ENCODE measurements at places on chromosomes 7 and 10. TPM values are rescaled to one million over a fixed set of nuclear protein-coding genes. Genes with fewer than 3 reads are reported as not detected.

DRGX gene
- not detected for total RNA-seq

STEAP1 gene
- total RNA-seq: 1.4 TPM

RASA4B gene
- 7.8 TPM for total RNA-seq

RBP4 gene
- 7.4 TPM for total RNA-seq

ZNF239 gene
- 3.5 TPM for total RNA-seq

RAPGEF5 gene
- total RNA-seq: 34.1 TPM

COL13A1 gene
- 0.94 TPM for total RNA-seq

GPC2 gene
- 2.5 TPM for total RNA-seq

ABCC2 gene
- total RNA-seq: 0.67 TPM

CPA4 gene
- 4.5 TPM for total RNA-seq

KAZALD1 gene
- total RNA-seq: 1.3 TPM

SPDYE11 gene
- total RNA-seq: not detected

PTN gene
- 1.2 TPM for total RNA-seq

GRCh38 chr7:137480401-137480800 lies 136.9 kb upstream of the PTN start:
- H3K4me1 ChIP-seq: no peaks in the 10 kb centered on the region
- H3K27me3 ChIP-seq: no peaks in the 10 kb centered on the region
- H3K27ac ChIP-seq: no peak overlapping the region
- H3K36me3 ChIP-seq: no peaks in the 10 kb centered on the region

DNA sequence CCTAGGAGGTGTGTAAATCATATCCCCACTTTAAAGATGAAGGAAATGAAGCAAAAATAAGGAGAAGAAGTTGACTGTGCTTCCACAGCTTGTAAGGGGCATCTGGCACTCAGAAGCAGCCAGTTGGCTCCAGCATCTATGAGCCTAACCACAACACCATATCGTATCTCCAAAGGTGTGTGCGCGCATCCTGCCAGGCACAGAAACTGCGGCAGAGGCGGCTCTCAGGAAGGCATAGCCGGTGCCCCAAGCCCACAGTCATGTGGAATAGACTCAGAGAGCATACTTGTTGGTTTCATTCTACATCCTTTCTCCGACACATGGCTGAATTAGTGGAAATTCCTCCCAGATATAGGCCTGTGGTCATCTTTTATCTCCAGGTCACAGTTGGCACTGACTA lies 423.9 kb downstream of the CALN1 start:
- H3K27me3 ChIP-seq: no peaks in the 10 kb centered on the region
- H3K4me3 ChIP-seq: no peak overlapping the region
- no peak for DNase-seq
- H3K36me3 ChIP-seq: no peaks in the 10 kb centered on the region
- H3K4me1 ChIP-seq: no peaks in the 10 kb centered on the region
- no peak overlapping the region for H3K27ac ChIP-seq

GRCh38 chr7:13835442-13835841 lies 154.0 kb downstream of the ETV1 start:
- H3K4me1 ChIP-seq: no peaks in the 10 kb centered on the region
- H3K27ac ChIP-seq: no peak overlapping the region
- H3K4me3 ChIP-seq: no peak overlapping the region
- no peak for DNase-seq
- no peaks in the 10 kb centered on the region for H3K27me3 ChIP-seq
- H3K36me3 ChIP-seq: no peaks in the 10 kb centered on the region

- H3K4me1 ChIP-seq: no peaks in the 10 kb centered on the region
- no peaks in the 10 kb centered on the region for H3K36me3 ChIP-seq
- DNase-seq: no peak
Measured at GRCh38 chr10:123250640-123251039, 96.4 kb downstream of the BUB3 start.

DNA sequence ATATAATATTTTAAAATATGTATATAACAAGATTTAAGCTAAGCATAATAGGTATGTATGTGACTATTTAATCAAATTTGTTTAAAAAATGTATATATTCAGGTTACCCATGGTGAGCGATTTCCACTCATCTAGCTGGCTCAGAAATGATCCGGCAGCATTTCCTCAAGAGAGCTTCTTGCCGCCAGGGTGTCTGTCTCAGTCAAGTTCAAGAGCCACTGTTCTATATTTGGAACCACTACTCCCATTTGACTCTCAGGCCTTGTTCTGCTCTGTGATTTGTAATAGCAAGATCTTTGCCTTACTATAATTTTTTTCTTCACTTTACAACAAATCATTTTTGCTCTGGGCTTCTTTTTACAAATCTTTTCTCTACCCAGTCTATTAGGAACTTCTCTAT lies 48.7 kb upstream of the CNTNAP2 start:
- no peaks in the 10 kb centered on the region for H3K27me3 ChIP-seq
- H3K36me3 ChIP-seq: no peaks in the 10 kb centered on the region
- DNase-seq: no peak

DNA sequence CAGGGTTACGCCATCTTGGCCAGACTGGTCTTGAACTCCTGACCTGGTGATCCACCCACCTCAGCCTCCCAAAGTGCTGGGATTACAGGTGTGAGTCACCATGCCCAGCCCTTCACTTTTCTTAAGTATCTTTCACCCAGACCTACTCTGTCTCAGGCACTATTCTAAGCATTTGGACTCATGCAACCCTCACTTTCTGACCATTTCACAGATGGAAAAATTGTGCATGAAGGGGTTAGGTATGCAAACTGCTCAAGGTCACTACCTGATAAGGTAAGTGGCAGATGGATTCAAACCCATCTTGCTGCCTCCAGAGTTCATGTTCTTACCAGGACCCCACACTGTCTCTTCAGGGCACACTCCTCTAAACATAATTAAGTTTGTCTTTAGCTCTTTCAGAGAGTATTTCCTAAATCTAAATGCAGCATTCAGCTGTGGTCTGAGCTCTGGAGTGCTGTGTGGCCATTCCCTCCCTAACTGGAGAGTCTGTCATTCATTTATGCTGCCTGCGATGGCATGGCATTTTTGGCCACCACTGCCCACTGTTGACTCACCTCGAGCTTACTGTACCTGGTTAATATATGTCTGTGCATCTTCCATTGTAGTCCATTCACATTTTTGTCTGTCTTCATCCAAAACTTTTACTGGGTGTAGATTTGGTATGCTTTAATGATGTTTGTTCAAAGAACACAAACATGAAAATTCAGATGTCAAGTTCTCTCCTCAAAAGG lies 88.4 kb downstream of the CCDC71L start:
- DNase-seq: no peak
- H3K4me1 ChIP-seq: peaks cover 13% of the 10 kb centered on the region
- H3K4me3 ChIP-seq: no peak overlapping the region
- H3K27ac ChIP-seq: no peak overlapping the region
- no peaks in the 10 kb centered on the region for H3K36me3 ChIP-seq

DNA sequence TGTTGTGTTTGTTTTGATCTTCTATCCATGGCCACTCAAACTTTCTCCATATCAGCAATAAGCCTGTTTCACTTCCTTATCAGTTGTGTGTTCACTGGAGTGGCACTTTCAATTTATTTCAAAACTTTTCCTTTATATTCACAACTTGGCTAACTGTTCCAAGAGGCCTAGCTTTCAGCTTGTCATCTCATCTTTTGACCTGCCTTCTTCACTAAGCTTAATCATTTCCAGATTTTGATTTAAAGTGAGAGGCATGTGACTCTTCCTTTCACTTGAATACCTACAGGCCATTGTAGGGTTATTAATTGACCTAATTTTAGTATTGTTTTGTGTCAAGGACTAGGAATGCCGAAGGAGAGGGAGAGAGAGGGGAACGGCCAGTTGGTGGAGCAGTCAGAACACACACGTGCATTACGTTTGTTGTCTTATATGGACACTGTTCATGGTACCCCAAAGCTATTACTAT lies 5.5 kb upstream of the GNAT3 start:
- H3K27ac ChIP-seq: no peak overlapping the region
- no peaks in the 10 kb centered on the region for H3K36me3 ChIP-seq
- peaks cover 18% of the 10 kb centered on the region for H3K4me1 ChIP-seq
- no peak for DNase-seq
- H3K4me3 ChIP-seq: no peak overlapping the region

DNA sequence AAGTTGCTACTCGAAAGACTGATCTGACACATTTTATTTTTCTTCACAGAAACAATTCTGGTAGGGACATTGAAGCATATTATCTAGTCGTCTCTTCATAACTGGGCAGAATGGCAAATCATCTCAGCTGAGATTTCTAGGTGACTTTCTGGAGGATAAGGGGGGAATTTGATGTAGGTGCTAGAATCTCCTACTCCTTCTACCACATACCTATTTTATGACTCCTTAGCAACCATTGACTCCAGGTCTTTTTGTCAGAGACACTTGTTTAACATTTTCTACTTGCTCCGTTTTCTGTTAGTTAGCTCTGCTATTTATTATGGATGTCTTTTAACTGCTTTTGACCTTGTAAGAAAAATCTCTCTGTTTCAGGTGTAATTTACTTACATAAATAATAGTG lies 380.9 kb upstream of the SEMA3C start:
- no peak overlapping the region for H3K27ac ChIP-seq
- DNase-seq: no peak
- no peaks in the 10 kb centered on the region for H3K36me3 ChIP-seq
- no peaks in the 10 kb centered on the region for H3K4me1 ChIP-seq
- H3K4me3 ChIP-seq: no peak overlapping the region

- peak overlapping the region; percentile 53 for H3K27ac ChIP-seq
- peaks cover 10% of the 10 kb centered on the region for H3K4me1 ChIP-seq
- no peaks in the 10 kb centered on the region for H3K36me3 ChIP-seq
- DNase-seq: no peak
Measured at GRCh38 chr10:88041243-88042159, 178.1 kb downstream of the PTEN start.

GRCh38 chr7:94580601-94581000 lies 71.0 kb downstream of the CASD1 start:
- no peak overlapping the region for H3K27ac ChIP-seq
- H3K4me3 ChIP-seq: no peak overlapping the region
- no peaks in the 10 kb centered on the region for H3K27me3 ChIP-seq
- H3K4me1 ChIP-seq: peaks cover 4% of the 10 kb centered on the region
- no peaks in the 10 kb centered on the region for H3K36me3 ChIP-seq

DNA sequence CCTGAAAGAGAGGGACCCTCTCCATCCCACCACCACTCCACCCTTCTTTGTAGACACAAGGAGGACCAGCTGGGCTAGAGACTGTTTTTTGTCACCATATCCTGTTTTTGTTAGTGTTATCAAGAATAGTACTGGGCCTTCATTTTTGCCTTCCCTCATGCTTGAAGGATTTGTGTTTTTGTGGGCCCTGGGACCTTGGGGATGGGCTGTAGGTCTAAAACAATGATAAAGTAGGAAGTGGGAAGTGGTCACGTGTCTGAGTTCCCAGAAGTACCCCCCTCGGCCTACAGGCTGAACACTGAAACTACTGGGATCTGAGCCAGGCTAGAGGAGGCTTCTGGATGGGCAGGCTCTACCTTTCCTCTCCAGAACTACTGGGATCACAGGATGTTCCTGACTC lies 8.9 kb downstream of the AGFG2 start:
- H3K4me1 ChIP-seq: peaks cover 64% of the 10 kb centered on the region
- DNase-seq: peak; percentile 44
- no peak overlapping the region for H3K4me3 ChIP-seq

DNA sequence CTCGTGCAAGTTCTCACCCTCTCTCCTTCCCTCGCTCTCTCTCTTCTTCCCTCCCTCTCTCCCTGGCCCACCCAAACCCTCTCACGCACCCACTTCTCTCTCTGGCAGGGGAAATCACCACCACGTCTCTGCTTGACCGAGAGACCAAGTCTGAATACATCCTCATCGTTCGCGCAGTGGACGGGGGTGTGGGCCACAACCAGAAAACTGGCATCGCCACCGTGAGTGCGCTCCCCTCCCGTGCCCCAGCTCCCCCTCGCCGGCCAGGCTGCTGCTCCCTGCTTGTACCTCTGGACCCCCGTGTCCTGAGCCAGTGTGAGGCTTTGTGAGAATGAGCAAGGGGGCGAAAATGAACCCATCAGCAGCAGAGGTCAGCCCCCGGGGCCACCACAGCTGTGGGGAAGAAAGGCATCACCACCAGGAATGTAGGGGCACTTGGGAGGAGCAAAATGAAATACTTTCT lies 25.5 kb downstream of the C10orf105 start:
- H3K4me1 ChIP-seq: no peaks in the 10 kb centered on the region
- H3K36me3 ChIP-seq: no peaks in the 10 kb centered on the region
- DNase-seq: no peak
- no peak overlapping the region for H3K4me3 ChIP-seq

DNA sequence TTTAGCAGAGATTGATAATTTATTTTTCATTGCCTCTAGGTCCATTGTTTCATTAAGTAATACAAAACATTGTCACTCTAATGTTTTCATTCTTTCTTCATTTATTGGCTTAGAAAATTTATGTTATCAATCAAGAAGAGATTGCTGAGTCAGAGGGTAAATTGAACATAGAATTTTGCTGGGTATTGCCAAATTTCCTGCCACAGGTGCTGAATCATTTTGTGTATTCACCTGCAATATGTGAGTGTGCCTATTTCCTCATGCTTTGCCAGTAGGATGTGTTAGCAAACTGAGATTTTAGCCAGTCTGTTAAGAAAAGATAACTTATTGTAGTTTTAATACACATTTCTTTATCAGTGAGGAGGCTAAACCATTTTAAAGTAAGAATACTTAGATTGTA lies 38.0 kb downstream of the MARCHF5 start:
- peaks cover 20% of the 10 kb centered on the region for H3K4me1 ChIP-seq
- no peak overlapping the region for H3K27ac ChIP-seq
- H3K36me3 ChIP-seq: no peaks in the 10 kb centered on the region
- no peak for DNase-seq

DNA sequence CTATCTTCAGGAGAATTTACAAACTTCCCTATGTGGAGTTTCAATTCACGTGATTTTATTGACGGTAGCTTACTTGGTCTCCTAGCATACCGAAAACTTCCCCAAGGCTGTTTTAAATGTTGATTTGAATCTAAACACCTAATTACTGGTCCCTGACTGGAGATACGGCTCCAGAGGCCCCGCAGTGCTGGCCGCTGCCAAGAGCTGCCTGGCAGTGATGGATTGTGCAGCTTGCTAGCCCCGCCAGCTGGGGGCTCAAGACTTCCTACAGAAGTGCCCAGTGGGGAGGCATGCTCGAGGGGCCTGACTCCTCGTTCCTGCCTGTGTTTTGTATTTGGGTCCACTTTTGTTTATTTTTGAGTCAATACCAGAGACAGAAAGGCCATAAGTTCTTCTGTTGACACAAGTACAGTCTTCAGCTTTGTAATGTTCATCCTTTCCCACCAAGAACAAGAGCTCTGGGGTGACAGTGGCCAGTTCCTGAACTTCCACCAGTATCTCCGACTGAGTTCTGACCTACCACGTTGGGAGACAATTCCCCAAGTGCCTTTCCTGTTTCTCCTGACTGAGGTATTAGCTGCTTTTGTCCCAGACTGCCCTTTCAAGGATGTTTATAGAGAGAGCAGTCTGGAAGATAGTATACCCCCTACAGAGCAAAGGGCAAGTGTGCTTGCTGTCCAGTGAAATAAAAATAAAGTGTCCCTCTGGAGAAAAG lies 80.7 kb upstream of the CXCL12 start:
- H3K36me3 ChIP-seq: no peaks in the 10 kb centered on the region
- no peaks in the 10 kb centered on the region for H3K27me3 ChIP-seq
- DNase-seq: no peak
- no peaks in the 10 kb centered on the region for H3K4me1 ChIP-seq

DNA sequence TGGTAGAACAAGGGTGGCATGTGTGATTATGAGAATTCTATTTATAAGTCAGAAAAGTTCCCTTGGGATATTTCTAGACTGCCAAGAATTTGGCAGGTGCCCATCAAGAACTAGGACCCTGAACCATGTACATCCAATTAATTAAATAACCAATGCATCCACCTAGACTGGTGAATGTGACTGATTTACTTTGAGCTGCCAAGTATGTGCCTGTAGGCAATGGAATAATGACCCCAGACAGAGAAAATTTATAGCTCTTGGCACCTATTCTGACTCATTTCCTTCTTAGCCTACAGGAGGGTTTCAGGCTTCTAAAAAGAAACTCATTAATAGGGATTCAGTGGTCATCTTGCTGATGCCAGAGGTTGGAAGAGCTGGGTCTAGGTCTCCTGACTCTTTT lies 54.9 kb downstream of the KCNH2 start:
- no peaks in the 10 kb centered on the region for H3K27me3 ChIP-seq
- no peaks in the 10 kb centered on the region for H3K36me3 ChIP-seq
- no peaks in the 10 kb centered on the region for H3K4me1 ChIP-seq
- DNase-seq: no peak
